Retina (tissue), 1 donor: ENCODE measurements at places on chromosomes 3 and 15.
A peak's percentile ranks its signal among the peaks of the same experiment; 100 is the strongest.

DNA sequence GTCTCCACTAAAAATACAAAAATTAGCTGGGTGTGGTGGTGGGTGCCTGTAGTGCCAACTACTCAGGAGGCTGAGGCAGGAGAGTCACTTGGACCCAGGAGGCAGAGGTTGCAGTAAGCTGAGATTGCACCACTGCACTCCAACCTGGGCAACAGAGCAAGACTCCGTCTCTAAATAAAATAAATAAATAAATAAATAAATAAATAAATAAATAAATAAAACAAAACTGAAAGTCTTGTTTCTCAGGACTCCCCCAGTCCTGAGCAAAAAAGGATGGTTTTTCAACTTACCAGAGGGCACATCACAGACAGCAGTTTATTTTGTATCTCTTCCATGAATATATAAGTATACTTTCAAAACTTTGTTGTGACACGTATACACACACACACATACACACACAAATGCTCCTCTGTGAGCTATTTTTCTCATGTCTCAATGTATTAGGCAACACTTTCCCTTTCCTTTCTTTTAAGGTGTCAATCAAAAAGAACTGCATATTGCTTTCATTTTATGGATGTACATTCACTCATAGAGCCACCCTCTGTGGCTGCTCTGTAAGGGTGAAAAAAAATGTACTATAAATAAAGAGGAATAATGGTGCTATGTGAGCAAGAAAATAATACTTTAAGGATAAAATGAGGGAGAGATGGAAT, 54.8 kb upstream of the MITF start:
- no peak for DNase-seq

GRCh38 chr15:26372706-26373105, 400.2 kb downstream of the GABRB3 start:
- peak; percentile 53 for DNase-seq

DNA sequence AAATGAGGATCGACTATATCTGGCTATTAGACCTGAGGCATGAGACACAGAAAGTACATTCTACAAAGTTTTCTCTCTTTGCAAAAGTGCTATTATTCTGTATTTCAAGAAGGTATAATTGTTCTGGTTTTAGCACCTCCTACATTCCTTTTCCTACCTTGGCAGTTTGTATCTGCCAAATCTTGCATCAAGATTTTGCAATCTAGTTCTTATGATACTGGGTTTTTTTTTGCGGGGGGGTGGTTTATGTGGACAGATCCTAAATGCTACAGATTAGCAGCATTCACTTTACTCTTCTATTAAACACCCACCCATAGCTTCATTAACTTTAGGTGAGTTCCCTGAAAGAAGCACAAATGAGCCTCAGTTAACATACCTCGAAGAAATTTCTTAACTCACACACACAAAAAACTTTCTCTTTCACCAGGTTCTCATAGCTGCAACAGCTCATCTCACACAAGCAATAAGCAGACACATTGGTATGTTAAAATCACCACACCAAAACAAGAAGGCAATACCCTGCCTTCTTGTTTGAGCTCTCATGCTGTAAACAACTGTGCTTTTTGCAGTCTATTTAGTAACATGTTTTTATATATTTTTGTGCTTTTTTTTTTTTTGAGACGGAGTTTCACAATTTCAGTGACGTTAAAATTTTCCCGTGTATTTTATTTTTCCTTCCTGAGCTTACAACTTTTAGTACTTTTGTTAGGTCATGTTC, 73.0 kb upstream of the VGLL4 start:
- DNase-seq, result no peak

DNA sequence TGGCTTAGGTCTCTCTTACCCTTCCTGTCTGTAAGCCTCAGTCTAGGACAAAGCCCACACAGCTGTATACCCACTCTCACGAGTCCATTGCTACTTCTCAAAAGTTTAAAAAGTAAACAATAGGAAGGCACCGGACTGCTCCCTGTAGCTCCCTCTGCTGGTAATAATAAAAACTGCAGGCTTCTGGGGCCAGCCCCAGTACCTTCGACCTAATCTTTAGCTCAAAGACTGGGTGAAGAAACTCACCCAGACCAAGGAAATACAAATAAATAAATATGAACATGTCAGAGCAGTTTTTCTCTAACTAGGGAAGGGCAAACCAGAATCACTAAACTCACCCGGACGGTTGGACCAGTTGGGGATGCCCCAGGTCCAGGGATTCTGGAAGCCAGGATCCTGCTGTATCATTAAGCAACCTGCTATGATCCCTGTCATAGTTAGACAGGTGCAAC, 5.0 kb downstream of the FAM219B start:
- DNase-seq, result peak; percentile 72

DNA sequence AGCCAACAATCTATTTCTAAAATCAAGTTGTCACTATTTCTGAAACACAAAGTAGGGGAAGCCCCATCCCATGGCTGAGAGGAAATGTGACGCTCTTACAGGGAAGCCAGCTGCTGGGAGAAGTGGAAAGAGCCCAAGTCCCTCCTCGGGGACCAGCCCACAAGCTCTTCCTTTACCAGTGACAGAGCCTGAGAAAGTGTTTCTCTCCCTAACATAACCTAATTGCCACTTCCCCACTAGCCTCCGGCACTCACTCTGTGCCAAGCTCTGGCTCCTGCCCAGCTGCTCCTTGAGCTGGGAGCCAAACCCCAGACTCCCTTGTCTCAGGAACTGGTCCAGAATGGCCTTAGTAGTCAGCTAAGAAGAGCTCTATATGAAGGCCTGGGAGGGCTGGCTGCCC, 42.9 kb downstream of the TNFAIP8L3 start:
- no peak for DNase-seq

- DNase-seq, result peak; percentile 76
Measured at GRCh38 chr3:124033360-124034015, 41.6 kb upstream of the ROPN1 start.

GRCh38 chr15:85618956-85619491, 175.7 kb downstream of the KLHL25 start:
- DNase-seq, result peak; percentile 68

DNA sequence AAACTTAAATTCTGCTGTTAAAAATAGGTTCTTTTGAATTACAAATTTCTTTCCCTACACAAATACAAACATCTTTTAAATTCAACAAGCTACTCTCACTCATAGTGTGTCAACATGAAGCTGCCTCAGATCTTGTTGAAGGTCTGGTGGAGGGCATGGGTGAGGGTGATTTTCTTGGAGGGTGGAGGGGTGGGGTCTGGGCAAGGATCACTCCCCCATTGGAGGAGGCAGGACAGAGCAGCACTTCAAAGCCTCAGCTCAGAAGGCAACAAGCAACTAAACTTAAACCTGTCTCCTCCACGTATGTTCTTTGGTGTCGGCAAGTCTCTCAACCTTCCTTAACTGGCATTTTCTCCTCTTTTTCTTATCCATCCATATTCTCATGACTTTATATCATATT, 730.9 kb downstream of the NR2F2 start:
- DNase-seq, result no peak

DNA sequence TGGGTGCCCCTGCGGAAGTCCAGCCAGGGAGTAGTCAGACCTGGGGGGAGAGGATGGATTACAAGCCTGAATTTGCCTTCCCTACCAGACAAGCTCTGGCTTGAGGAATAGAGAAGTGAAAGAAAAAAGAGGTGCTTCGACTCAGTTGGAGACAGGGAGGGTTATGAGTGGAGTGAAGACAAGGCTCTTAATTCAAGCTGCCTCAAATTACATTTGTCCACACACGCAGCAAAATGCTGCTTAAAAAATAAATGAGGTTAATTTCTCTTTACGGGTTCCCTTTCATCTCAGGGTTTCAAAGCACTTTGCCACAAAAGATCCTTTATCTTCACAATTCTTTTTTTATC, 49.0 kb upstream of the SLC4A7 start:
- no peak for DNase-seq

- peak; percentile 58 for DNase-seq
Measured at GRCh38 chr3:138434875-138435772, 708 bp downstream of the ESYT3 start.

- DNase-seq, result no peak
Measured at GRCh38 chr15:52462806-52463360, 65.8 kb downstream of the MYO5A start.

GRCh38 chr3:183100376-183100775, 1.1 kb upstream of the MCCC1 start:
- DNase-seq, result no peak

DNA sequence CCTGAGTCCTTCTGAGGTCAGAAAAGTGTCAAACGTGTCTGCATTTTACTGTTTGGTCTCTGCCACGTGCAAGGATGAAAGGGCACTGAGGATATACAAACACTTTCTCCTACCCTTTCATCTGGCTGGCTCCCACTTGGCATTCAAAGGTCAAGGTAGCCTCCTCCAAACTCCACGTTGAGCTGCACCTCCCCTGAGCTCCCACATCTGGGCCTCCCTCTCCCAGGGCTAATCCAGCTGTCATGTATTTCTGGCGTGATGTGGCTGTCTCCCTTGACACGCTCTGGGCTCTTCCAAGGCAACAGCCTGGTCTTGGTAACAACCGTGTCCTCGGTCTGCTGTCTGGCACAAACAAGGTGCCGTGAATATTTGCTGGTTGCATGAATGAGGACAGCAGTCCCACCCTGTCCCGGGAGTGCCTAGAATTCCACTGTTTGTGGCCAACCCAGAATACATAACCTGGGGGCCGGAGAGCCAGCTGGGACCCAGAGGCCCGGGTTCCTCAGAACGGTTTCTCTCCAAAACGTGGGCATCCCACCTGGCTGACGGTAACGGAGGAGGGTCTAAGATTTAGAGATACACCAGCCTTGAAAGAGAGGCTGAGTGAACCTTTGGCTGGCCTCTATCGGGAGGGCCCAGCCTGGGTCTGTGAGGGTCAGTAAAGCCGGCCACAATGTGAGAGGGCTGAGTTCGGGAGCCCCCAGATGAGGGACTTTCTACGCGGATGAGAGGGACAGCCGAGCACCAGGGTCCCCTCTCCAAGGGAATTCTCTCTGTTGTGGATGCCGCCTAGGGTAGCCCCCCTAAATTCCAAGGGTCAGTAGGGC, 767 bp downstream of the GLT8D1 start:
- DNase-seq, result peak; percentile 47

DNA sequence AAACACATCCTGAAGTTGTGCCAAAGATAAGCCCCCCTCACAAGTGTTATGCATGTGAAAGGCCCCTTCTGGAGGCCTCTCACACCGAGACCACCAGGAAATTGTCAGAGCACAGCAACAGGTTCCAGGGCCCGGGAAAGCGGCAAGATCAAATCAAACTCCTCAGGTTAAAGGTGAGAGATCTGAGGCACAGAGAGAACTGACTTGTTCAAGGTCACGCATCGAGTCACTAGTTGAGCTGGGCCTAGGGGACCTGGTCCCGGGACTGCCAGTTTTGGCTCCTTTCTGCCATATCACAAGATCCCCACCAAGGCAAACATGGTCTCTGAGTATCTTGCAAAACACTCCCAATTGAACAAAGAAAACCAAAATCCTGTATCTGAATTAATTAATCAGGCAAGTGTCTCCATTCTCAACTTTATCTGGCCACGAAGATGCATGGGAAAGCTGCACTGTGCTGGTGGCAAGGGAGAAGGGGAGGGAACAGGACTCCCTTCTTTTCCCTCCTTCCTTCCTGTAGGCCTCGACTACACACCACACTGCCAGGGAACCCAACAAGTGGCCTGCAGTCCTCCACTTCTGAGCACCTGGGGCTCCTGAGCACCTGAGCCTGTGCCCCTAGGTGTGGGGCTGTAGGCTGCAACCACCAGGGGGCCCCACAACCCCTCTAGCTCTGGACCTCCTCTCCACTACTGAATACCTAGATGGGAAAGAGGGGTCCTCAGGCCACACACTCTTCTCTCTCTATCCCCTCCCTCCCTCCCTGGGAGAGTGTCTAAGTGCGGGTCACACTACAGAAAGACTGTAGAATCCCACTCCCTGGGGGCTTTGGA, 37.3 kb downstream of the ANP32A start:
- DNase-seq, result no peak

GRCh38 chr3:31244929-31245817, 287.6 kb upstream of the STT3B start:
- DNase-seq, result no peak

- DNase-seq, result no peak
Measured at GRCh38 chr15:90671216-90671615, 45.9 kb upstream of the BLM start.

DNA sequence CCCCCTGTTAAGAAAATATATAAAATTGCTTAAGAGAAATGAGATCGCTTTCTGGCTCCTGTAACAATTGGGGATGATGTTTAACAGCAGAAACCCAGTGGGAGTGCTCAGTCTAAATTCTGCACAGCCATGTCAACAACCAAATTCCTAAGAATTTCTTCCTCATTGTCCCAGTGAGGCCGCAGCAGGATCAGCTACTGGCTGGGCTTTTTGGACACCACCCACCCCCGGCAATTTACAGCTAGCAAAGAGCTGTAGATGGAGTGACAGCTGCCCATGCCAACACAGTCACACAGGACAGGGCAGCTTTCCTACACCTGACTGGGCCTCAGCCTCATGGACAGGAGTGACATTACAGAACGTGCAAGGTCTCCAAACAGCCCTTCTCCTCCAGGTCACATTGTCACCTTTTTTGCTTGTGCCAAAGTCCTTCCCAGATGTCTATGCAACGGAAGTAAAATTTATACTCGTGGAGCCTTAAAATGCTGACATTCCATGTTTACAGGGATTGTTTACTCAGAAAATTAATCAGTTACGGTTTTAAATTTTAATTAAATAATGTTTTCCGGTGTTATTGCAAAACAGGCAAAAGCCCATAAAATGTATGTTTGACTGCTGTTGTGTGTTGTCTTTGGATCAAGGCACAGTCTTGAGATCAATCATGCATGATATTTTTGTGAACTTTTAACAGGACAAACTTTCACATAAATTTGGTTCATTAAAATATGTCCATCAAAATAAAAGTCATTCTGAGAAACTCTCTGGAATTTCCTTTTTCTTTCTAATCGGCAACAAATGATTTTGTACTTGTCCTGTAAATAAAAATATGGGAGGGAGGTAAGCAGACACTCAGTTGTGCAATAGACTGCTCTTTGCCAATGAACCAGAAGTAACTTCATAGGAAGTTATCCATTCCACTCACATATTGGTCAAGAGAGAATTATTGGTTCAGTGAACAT, 943.2 kb downstream of the MCTP2 start:
- DNase-seq, result no peak

GRCh38 chr3:110267304-110267845, 804.2 kb upstream of the NECTIN3 start:
- no peak for DNase-seq

- no peak for DNase-seq
Measured at GRCh38 chr3:138314751-138315150, 14.9 kb downstream of the NME9 start.

GRCh38 chr15:84603630-84604379, 3.0 kb downstream of the ZSCAN2 start:
- DNase-seq, result no peak

DNA sequence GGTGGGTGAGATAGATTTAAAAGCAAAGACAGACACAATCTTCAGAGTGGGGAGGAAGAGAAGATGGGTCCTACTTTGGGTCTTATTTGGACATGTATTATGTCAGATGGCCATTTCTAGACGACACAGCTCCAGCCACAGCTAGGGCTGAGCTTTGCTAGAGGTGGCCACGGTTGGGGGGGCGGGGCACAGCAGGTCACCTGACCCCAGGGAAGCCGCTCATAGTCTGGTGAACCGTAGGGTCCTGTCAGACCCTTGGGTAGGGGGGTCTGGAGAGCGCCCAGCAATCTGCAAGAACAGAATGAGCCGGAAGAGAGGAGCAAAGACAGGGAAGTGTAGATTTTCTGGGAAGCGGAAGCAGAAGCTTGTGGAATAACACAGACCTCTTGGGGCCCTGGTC, 6.6 kb downstream of the EPB42 start:
- DNase-seq, result no peak

GRCh38 chr15:44716983-44717602, 5.8 kb downstream of the B2M start:
- DNase-seq, result no peak

- no peak for DNase-seq
Measured at GRCh38 chr3:166123088-166123487, 285.9 kb upstream of the BCHE start.
